Cortex of kidney (tissue), 1 donor: ENCODE measurements at places on chromosomes 6 and 20.

- no peak for DNase-seq
Observed at GRCh38 chr6:622462-622861, 34.4 kb downstream of the HUS1B start.

DNA sequence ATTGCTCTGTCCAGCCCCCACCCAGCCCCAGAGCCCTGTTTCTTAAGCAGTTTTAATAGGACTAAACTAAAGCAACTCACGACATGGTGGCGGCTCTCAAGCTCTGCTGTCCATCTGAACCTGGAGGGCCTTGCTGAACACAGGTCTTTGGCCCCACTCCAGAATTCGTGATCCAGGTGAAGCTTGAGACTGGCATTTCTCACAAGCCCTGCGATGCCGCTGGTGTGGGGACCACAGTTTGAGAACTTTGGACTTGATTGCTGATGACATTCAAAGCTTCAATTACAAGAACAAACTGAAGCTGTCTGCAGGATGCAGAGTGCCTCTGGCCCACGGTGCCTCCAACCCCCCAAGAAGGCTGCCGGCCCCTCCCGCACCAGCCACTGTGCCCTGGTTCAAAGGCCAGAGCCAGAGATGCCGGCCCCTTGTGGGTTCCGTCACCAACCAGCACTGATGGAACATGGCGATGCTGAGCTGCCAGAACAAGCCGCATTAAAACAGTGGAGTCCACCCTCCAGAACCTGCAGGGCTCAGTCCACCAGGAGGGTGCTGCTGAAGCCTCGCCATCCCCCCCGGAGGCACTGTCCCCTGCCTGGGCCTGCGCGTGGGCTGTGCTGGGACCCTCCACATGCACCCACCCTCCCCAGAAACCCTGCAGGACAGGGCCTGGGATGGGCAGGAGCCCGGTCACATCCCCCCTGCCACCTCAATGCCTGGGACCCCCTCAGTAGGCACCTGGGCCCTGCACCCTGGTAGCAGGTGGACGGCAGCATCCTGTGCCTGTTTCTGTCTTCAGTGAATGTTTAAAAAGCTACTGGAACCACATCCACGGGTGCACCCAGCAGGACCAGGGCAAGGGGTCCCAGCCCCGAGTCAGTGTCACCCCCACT, 101.1 kb downstream of the PSMB1 start:
- DNase-seq = no peak

GRCh38 chr6:13760307-13761304, 49.0 kb upstream of the RANBP9 start:
- DNase-seq = no peak

GRCh38 chr6:100685747-100686146, 195.4 kb downstream of the ASCC3 start:
- DNase-seq = no peak

GRCh38 chr6:34679552-34680253, 16.9 kb downstream of the ILRUN start:
- no peak for DNase-seq

GRCh38 chr6:161168281-161168891, 105.5 kb downstream of the AGPAT4 start:
- no peak for DNase-seq

GRCh38 chr20:49641683-49642656, 71.7 kb downstream of the B4GALT5 start:
- DNase-seq = no peak

DNA sequence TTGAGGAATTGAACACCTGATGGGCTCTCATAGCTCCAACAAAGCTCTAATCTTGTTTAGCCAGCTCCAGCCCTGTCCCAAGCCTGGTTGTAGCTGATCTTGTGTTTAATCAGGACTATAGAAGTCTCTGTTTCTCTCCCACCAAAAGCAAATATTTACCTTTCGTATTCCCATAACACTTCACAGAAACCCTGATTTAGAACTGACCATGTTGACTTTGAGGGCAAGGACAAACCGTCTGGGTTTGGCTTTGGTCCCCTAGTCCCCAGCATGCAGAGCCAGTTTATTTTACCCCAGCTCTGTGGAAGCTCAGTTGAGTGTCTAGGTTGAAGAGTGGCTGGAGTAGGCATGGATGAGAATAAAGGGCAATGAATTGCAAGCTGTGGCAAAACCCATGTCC, 18.0 kb upstream of the SIM1 start:
- no peak for DNase-seq

- DNase-seq = no peak
Observed at GRCh38 chr20:14717134-14717999, 380.0 kb upstream of the FLRT3 start.

- no peak for DNase-seq
Observed at GRCh38 chr6:15200087-15200486, 45.8 kb upstream of the JARID2 start.
